Astrocyte (in vitro differentiated cells and primary cell): ENCODE measurements at places on chromosomes 7 and 10. TPM values are rescaled to one million over a fixed set of nuclear protein-coding genes. Genes with fewer than 3 reads are reported as not detected.

DNA sequence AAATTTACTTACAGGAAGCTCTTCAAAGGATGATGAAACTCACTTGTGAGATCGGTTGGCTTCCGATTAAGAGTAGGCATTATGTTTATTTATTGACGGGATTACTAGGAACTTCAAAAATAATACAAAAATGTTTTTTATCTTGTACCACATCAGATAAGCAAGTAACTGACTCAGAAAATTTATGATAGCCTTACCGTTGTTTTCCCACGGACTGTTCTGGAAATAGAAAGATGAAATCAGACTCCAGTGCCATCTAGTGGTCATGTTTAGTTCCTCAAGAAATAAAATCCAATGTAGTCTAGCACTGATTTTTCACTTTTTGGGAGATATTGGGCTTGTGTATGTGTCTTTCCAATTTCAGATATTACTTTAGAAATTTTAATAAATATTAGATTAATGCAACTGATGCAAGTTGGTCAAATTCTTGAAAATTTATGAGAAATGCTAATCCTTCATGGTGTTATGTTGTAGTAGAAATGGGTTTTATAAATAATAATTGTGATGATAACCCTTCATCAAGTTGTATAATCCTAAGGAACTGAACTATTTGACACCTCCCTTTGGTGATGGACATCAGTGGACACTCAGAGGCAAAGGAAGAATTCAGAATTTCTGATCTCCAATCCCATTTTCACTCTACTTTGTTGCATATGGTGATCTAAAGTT, 168.8 kb downstream of the TMEM26 start:
- no peaks in the 10 kb centered on the region for H3K36me3 ChIP-seq
- no peak overlapping the region for H3K27ac ChIP-seq
- H3K4me1 ChIP-seq = no peaks in the 10 kb centered on the region
- no peaks in the 10 kb centered on the region for H3K27me3 ChIP-seq
- DNase-seq = peak; percentile 67
- no peak overlapping the region for H3K4me3 ChIP-seq

GRCh38 chr7:24812305-24812945, 55.2 kb upstream of the GSDME start:
- no peak overlapping the region for H3K27ac ChIP-seq
- no peak for DNase-seq
- no peaks in the 10 kb centered on the region for H3K4me1 ChIP-seq
- no peak overlapping the region for H3K4me3 ChIP-seq

DNA sequence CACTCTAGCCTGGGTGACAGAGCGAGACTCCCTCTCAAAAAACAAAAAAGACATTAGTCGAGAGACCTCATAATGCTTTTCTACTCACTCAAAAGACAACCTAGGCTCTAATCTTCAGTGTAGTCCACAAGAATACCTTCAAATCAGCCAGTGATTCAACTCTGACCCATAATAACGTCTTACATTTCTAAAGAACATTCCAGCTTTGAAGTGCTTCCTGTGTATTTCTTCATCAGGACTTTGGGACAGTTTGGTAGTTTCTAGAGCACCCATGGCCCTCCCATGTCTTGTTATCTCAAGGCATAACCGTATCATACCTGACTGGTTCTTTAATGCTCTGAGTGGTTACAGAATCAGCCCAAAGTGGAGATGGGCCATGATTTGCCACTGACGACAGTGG, 221.3 kb downstream of the SKIDA1 start:
- peak; percentile 32 for DNase-seq
- no peak overlapping the region for H3K4me3 ChIP-seq
- no peaks in the 10 kb centered on the region for H3K27me3 ChIP-seq
- H3K27ac ChIP-seq = no peak overlapping the region
- peaks cover 3% of the 10 kb centered on the region for H3K4me1 ChIP-seq

DNA sequence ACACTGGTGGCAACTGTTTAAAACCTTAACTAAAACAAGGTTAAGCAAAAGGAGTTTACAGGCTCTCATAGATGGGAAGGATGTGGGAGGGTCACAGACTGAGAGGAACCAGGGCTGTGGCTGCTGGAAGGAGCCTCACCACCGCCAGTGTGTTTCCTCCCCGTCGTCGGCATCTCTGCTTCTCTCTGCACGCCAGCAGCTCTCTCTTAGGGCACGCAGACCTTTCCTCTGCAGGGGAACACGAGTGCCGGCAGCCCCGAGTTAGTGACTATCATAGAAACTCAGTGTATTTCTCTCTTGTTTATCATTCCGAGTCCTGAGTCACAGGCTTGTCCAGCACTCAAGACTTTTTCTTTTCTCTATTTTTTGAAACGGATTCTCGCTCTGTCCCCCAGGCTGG, 8.1 kb upstream of the SH2D4B start:
- H3K4me3 ChIP-seq = no peak overlapping the region
- H3K27ac ChIP-seq = no peak overlapping the region
- H3K27me3 ChIP-seq = no peaks in the 10 kb centered on the region
- no peaks in the 10 kb centered on the region for H3K36me3 ChIP-seq

DNA sequence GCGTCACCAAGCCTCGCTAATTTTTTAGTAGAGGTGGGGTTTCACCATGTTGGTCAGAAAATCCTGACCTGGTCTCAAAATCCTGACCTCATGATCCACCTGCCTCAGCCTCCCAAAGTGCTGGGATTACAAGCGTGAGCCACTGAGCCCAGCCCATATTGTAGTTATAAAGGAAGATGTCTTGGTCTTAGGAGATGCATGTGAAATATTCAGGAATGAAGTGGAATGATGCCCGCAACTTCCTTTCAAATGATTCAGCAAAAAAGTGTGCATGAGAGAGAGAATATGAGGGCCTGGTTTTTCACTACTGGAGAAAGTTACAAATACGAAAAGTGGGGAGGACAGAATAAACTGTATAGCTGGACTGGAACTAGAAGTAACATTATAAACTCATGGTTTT, 15.9 kb downstream of the TMEM209 start:
- no peaks in the 10 kb centered on the region for H3K36me3 ChIP-seq
- H3K4me1 ChIP-seq = no peaks in the 10 kb centered on the region
- H3K4me3 ChIP-seq = no peak overlapping the region
- DNase-seq = peak; percentile 75
- H3K27me3 ChIP-seq = no peaks in the 10 kb centered on the region

GRCh38 chr10:5481121-5481520, 18.2 kb downstream of the CALML5 start:
- no peaks in the 10 kb centered on the region for H3K4me1 ChIP-seq
- no peak for DNase-seq
- no peaks in the 10 kb centered on the region for H3K36me3 ChIP-seq
- H3K4me3 ChIP-seq = no peak overlapping the region

- no peak overlapping the region for H3K27ac ChIP-seq
- H3K36me3 ChIP-seq = no peaks in the 10 kb centered on the region
- H3K4me3 ChIP-seq = no peak overlapping the region
- H3K27me3 ChIP-seq = no peaks in the 10 kb centered on the region
These were observed 252.8 kb upstream of the LRRTM3 start for GRCh38 chr10:66673071-66673470.

DNA sequence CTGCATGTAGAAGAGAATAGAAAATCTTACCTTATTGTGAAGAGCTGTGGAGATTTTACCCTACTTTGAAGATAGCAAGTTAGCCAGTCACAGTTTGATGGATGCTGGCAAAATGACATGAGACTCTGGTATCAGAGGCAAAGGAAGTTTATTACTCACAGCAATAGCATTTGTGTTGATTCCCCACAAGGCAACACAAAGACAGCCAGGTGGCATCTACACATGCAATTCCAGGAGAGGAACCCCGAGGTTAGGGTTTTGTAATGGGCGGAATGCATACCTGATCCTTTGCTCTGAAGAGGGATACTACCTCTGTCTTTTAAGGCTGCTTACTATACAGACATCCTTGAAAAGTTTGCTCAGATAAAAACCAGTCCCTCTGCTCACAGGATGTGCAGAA, 59.5 kb downstream of the AHR start:
- DNase-seq = peak; percentile 45
- no peak overlapping the region for H3K27ac ChIP-seq
- H3K4me1 ChIP-seq = no peaks in the 10 kb centered on the region
- H3K36me3 ChIP-seq = no peaks in the 10 kb centered on the region
- H3K4me3 ChIP-seq = no peak overlapping the region

DNA sequence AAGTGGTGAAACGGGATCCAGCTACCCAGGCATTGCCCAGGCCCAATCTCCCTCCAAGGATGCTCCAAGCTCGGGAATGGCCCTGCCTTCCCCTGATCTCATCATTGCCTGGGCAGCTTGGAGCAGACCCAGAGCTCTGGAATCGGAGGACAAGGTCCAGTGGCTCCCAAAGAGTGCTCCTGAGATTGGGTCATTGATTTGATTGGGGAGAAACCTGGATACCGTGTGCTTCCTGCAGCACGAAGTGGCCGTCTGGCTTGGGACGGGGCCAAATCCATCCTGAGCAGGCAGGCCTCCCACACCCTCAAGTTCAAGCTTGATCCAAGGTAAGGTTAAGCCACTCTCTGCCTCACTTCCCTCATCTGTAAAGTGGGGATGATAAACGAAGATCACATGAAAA, 69.9 kb downstream of the OAT start:
- no peaks in the 10 kb centered on the region for H3K36me3 ChIP-seq
- no peak for DNase-seq

DNA sequence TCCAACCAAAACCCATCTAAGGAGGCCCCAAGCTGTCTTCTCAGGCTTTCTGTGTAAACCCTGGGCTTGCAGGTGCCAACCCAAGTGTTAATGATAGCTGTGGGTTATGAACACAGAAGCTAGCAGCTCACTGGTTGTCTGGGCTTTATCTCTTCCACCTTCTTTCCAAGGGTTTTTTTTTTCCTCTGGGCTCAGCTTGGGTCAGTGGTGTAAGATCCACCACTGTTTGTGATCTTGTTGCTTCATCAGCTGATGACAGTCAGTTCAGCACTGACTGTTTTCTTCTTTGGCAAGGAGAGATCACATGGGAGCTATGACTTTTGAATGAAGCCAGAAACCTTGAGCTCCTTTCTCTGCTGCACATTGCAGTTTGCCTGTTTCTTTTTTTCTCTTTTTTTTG, 4.6 kb downstream of the GTPBP4 start:
- H3K27me3 ChIP-seq = no peaks in the 10 kb centered on the region
- H3K36me3 ChIP-seq = peaks cover 57% of the 10 kb centered on the region
- H3K27ac ChIP-seq = no peak overlapping the region
- peaks cover 3% of the 10 kb centered on the region for H3K4me1 ChIP-seq
- H3K4me3 ChIP-seq = no peak overlapping the region

GRCh38 chr7:140594131-140594691, 46.4 kb downstream of the DENND2A start:
- no peak overlapping the region for H3K27ac ChIP-seq
- H3K27me3 ChIP-seq = no peaks in the 10 kb centered on the region
- H3K4me1 ChIP-seq = peaks cover 17% of the 10 kb centered on the region
- H3K36me3 ChIP-seq = no peaks in the 10 kb centered on the region

- no peak for DNase-seq
- H3K4me3 ChIP-seq = no peak overlapping the region
- H3K36me3 ChIP-seq = no peaks in the 10 kb centered on the region
These were observed 41.7 kb downstream of the NPY start for GRCh38 chr7:24325708-24326107.

DNA sequence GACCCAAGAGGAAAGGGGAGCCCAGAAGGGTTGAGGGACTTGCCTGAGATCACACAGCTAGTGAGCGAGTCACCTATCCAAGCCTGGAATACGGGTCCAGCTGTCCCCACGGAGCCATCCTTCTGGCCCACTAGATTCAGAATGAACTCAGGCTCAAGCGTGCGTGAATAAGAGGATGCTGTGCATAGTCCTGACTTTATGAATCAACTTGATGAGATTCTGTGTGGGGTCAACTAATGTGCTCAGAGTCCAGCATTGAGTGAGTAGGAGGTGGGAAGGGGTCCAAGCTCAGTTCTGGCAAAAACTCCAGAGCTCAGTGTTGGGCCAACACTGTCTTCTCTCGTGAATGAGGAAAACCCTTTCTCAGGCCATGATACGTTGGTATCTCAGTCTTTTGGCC, 41.4 kb downstream of the CAMK1D start:
- no peaks in the 10 kb centered on the region for H3K36me3 ChIP-seq
- no peak overlapping the region for H3K4me3 ChIP-seq
- peak; percentile 90 for DNase-seq

- peak overlapping the region; percentile 86 for H3K27ac ChIP-seq
- peak overlapping the region; percentile 59 for H3K4me3 ChIP-seq
- no peaks in the 10 kb centered on the region for H3K27me3 ChIP-seq
These were observed 1.2 kb upstream of the MLLT10 start for GRCh38 chr10:21532694-21533466.

- H3K27ac ChIP-seq = no peak overlapping the region
- H3K4me1 ChIP-seq = no peaks in the 10 kb centered on the region
- H3K4me3 ChIP-seq = no peak overlapping the region
These were observed 58.2 kb downstream of the PTPRN2 start for GRCh38 chr7:158529181-158530096.

DNA sequence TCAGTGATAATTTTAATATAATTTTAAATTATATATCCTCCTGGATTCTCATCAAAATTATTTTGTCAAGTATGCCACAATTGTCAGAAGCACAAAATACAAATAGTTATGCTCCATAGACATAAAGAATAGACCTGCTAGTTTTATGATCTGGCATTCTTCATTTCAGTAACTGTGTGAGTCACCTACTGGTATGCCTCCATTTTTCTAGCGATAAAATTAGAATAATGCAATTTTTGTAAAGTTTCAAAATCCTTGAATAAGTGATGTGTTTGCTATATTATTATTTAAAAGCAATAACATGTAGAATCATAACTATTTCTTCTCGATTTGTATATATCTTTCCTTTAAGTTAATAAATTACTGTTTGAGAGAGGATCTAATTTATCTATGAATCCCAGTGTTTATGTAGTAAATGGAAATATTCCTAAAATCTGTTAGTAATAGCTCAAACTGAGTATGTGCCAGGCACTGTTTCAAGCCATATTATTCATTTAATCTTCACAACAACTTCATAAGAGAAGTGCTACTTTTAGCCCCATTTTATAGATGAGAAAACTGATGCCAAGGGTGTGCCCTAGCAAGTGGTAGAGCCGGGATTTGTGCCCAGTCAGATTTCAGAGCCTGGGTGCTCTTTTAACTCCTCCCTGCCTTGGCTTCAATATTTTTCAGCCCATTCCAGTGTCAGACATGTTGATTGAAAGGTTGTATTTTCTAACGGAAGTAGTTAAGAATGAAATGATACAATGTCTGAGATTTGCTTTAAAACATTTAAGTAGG, 38.4 kb downstream of the NET1 start:
- peaks cover 11% of the 10 kb centered on the region for H3K4me1 ChIP-seq
- H3K4me3 ChIP-seq = no peak overlapping the region
- H3K27me3 ChIP-seq = no peaks in the 10 kb centered on the region
- H3K36me3 ChIP-seq = peaks cover 36% of the 10 kb centered on the region

DNA sequence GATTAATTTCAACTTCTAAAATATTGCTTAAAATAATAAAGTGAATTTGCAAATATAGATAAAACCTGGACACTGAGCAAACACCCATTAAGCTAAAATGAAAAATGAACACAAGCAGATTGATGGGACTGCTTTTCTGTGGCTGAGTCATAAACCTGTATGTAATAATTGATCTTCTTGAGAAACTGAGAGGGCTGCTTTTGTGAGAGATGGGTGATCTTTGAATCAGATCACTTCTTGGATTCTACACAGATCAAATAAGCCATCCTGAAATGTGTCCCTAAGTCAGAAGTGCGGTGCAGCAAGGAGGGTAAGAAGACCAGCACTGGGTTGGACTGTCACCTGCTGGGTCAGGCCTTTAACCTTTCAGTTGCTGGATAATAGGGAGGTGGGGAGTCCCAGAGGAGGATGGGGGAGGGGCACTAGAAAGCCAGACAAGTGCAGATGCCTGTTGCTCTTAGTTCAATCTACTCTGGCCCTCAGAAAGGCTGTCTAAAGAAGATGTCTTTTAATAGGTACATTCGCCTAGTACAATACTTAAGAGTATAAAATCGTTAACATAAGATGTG, 178.2 kb upstream of the NAMPT start:
- no peaks in the 10 kb centered on the region for H3K36me3 ChIP-seq
- no peak for DNase-seq

MTPN gene
- 173 and 183 TPM in 2 replicates for total RNA-seq

PDE6C gene
- total RNA-seq = not detected in 2 replicates

ZP3 gene
- 1.4 and 2.6 TPM in 2 replicates for total RNA-seq

CPSF4 gene
- total RNA-seq = 42.8 and 46.8 TPM in 2 replicates

DNAJC12 gene
- 1.7 and 2.1 TPM in 2 replicates for total RNA-seq

NEBL gene
- 3.7 and 6.0 TPM in 2 replicates for total RNA-seq

ANKRD30A gene
- not detected in 2 replicates for total RNA-seq
